ENCODE measurements at places on chromosomes 7 and 10. TPM values are rescaled to one million over a fixed set of nuclear protein-coding genes. Genes with fewer than 3 reads are reported as not detected.

- H3K36me3 ChIP-seq, result peaks cover 50% of the 10 kb centered on the region
- no peak for DNase-seq
- no peaks in the 10 kb centered on the region for H3K27me3 ChIP-seq
- no peaks in the 10 kb centered on the region for H3K4me1 ChIP-seq
Measured at GRCh38 chr10:84447701-84448400, 119.5 kb downstream of the CCSER2 start.

- no peak for DNase-seq
- no peak overlapping the region for H3K27ac ChIP-seq
- H3K4me1 ChIP-seq, result no peaks in the 10 kb centered on the region
- H3K4me3 ChIP-seq, result no peak overlapping the region
- H3K36me3 ChIP-seq, result peaks cover 66% of the 10 kb centered on the region
- no peaks in the 10 kb centered on the region for H3K27me3 ChIP-seq
Measured at GRCh38 chr10:121853950-121854349, 73.9 kb downstream of the ATE1 start.

The PARP12 gene
- total RNA-seq, result 65.6 TPM

The GSAP gene
- 54.5 TPM for total RNA-seq
